DMS79 (cell line): ENCODE measurements at places on chromosomes 5 and 9.

DNA sequence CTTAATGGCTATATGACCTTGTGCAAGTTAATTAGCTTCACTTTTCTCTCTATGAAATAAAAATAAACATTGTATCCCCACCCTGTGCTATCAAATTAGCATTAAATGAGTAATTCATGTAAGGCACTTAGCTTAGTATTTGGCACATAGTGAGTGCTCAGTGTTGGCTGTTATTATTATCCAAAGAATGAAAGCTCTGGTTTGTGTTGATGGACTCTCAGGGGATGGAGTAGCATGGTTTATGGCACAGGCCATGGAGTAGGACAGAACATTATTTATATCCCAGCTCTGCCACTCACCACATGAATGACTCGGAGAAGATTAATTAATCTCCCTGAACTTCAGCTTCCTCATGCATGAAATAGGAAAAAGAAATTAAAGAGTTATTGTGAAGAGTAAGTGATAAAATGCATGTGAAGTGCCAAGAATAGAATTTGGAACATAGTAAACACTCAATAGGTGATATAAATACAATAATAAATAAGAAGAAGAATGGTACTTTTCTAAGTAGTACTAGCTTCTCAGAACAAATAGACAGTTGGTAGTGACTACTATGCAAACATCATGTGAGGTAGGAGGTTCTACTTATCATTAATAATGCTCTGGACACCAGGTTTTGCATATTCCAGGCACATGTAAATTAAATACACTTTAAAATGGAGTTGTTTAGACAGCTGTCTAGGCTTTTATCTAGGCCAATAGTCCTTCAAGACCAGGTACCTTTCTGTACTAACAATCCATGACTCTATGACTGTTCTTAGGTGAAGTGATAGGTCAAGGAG lies 146.4 kb downstream of the GRIA1 start:
- no peak for DNase-seq

GRCh38 chr9:3299872-3300271 lies 225.9 kb downstream of the RFX3 start:
- DNase-seq: no peak

GRCh38 chr5:150397146-150397781 lies 15.4 kb downstream of the CD74 start:
- DNase-seq: no peak

DNA sequence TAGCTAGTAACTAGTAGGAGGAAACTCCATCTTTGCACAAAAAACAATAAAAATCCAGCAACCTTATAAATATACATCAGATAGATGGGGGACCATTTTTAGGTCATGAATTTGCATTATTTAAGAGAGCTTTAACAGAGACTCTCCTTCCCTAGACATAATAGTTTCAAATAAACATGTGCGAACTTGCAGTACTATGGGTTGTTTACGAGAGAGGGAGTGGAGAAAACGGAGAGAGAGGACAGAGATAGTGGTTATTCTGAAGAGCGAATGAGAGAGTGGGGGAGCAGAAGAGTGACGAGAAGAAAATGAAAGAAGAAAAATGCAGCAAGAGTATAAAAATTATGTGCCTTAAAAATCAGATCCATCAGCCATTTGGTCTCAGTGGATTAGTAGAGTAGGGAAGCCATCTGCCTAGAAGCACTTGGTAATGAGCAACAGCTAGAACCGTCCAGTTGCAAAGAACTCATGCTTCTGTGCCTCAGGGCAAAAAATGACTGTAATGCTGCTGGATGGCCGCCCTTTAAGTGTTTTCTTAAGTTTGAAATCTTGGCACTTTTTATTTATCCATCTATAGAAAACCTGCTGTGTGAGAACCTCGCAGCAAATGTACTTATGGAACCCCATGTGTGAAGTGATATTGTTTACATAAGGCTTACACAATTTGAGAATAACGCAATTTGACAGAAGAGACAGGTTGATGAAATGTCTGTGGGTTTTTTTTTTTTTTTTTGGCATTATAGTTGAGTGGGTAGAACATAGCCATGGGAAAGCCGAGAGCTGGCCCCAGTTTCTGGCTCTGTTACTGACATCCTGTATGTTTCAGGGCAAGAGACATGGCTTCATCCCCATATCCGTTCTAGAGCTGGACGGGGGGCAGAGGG lies 95.6 kb upstream of the ZNF608 start:
- DNase-seq: no peak

DNA sequence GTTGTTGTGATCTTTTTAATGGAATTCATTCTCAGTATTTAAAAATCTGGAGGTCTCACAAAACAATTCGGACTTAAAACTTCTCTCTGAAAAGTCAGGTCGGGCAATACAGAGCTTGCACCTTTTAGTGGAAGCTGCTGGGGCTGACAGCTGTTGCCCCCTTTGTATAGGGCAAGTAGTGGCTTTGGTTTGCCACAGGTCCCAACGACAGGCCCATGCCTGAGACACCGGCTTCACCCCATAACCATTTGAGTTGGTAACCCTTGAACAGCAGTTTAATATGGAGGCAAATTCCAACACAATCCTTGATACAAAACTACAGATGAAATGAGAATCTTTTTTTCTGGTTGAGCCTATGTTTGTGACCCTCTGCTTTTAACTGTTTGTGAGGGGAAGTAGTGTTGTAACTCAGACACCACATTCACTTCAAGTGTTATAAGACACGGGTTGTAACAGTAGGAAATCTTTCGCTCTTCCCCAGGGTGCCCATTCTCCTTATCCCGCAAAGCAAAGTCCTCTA lies 752 bp upstream of the GLRX start:
- no peak for DNase-seq

- no peak for DNase-seq
Observed at GRCh38 chr9:133975511-133975910, 16.6 kb downstream of the VAV2 start.

- peak; percentile 8 for DNase-seq
Observed at GRCh38 chr9:99819123-99819855, 2.4 kb upstream of the NR4A3 start.
